WERI-Rb-1 (cell line): ENCODE measurements at places on chromosomes 2 and 18.

- no peak for DNase-seq
Measured at GRCh38 chr18:21997207-21998143, 171.9 kb upstream of the GATA6 start.

DNA sequence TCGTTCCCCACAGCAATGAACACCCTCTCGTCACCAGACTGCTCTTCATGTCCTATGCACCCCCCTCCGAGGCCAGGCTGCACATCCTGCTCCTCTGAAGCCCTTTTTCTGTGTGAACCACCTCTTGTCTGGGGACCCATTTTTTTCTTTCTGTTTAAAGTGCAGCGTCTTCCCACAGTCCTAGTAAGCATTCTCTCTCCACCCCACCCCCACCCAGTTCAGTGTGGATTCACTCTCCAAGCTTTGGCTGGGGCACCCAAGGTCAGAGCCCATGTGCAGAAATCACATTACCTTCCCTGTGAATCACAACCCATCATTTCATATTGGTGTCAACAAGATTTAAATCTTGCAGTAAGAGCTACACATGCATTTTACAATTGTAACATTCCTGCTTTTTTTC lies 26.4 kb upstream of the PKDCC start:
- DNase-seq = peak; percentile 50

- DNase-seq = no peak
Measured at GRCh38 chr2:102033750-102034682, 42.3 kb downstream of the IL1R2 start.

DNA sequence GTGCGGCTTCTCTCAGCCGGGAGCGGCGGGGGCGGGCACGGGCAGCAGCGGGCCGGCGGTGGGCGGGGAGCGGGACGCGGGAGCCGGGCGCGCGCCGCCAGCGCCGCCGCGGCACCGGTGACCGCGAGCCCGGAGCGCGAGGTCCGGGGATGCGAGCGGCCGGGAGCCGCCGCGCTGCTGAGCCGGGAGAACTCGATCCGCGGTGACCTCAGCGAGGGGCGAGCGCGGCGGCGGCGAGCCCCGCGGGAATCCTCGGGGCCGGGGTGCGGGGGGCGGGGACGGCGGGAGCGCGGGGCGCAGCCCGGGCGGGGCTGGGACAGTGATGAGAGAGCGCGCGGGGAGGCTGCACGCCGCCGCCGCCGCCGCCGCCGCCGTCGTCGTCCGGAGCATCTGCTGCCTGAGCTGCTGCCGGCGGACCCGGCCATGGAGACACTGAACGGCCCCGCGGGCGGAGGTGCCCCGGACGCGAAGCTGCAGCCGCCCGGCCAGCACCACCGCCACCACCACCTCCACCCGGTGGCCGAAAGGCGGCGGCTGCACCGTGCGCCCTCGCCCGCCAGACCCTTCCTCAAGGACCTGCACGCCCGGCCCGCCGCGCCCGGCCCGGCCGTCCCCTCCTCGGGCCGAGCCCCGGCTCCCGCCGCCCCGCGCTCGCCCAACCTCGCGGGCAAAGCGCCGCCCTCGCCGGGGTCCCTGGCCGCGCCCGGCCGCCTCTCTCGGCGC lies at the start of gene MTCL1:
Gene MTCL1 (plus strand): TSS at position 319 of the 723 bp plus-strand sequence. CDS start 105 bp downstream, at position 424.
- DNase-seq = peak; percentile 44

- DNase-seq = peak; percentile 9
Measured at GRCh38 chr2:26653207-26654060, 12.3 kb upstream of the CIB4 start.

DNA sequence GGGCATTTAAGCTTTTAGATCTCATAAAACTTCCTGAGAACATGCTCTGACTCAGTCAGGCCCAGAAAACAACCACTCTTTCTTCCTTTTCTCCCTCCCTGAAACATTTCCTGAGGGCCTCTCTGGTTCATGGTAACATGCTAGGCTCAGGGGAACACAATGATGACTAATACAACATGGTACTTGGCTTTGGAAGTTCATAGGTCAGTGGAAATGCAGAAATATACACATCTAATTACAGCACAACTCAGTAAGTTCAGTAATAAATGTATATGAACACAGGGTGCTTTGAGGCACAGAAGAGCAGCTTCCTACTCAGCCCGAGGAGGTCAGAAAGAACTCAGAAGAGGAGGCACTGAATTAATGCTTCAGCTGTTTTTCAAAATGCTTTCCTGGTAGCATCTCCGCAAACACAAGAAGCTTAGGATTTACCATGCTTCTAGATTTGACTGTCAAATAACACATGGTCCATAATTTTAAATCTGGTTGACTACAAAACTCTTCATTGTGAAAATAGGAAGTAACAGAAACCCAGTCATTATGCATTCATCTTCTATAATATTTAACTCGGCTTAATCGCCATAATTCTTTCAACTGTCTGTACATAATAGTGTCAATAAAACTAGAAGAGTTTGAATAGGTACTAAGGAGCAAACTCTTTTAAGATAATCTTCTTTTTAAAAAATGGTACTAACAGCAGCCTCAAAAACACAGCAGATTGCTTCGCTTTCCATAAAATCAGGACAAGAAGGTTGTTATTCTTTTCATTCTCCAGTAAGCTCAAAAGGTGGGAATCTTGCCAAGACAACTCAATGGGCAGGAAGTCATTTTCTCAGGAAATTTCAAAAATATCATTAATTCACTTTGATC lies 251.3 kb downstream of the DLGAP1 start:
- DNase-seq = no peak

GRCh38 chr2:161995553-161996016 lies 78.4 kb downstream of the DPP4 start:
- no peak for DNase-seq

GRCh38 chr2:111904726-111905474 lies 6.5 kb downstream of the MERTK start:
- DNase-seq = no peak

DNA sequence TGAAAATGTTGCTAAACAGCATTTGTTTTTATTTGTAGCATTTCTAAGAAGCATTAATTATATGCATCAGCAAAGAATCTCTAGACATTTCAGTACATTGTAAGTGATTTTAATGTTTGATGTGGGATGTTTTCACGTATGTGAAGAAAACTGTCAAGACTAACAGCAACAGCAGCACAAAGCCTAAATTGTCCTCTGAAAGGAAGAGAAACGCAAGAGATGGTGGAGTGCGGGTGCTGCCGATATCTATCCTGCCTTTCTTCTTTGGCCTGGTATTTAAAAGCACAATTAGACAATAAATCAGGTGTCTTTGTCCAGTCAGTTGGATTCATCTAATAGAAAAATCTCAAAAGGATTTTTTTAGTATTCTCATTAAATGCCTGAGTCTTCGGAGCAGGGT lies 3.1 kb downstream of the TWIST2 start:
- no peak for DNase-seq

- no peak for DNase-seq
Measured at GRCh38 chr18:31884020-31884419, 58.9 kb downstream of the TRAPPC8 start.

GRCh38 chr18:45910405-45911023 lies 56.6 kb downstream of the EPG5 start:
- peak; percentile 62 for DNase-seq
